Amygdala (tissue), 56 donors: ENCODE measurements at places on chromosomes 13 and 19.

DNA sequence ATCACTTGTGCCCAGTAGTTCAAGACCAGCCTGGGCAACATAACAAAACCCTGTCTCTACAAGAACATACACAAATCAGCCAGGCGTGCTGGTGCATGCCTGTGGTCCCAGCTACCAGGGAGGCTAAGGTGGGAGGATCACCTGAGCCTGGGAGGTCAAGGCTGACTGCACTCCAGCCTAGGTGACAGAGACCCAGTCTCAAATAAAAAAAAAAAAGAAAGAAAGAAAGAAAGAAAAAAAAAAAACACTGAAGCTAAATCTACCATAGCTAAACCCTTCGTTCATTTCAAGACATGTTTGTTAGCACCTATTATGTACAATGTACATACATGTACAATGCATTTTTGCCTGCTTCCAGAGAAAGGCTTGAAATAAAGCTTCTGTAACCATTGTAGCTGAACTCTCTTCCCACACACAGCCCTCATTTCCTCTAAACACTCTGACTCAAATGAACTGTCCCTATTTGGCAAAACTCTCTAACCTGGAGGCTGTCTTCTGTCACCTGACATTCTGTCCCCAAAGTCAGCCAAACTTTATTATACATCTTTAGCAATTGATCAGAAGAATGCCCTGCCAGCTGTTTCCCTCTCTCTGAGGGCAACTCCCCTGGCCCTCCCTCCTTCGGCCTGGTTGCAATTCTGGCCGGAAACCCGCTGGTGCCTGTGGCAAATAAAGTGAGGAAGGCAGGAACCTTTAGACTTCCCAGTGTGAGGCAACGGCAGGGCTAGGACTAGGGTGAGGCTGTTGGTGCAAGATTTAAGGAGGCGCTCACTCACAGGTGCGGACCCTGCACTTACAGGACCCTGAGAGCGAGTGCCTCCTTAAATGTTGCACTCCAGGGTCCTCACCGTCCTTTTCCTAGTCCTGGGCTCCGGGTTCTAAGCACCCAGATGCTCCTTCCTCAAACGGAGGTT lies 1.8 kb downstream of the ETHE1 start:
- no peak for DNase-seq

GRCh38 chr13:43545317-43545874 lies 241.4 kb downstream of the ENOX1 start:
- no peak for DNase-seq

- DNase-seq = no peak
Observed at GRCh38 chr13:28492569-28493367, 2.2 kb downstream of the FLT1 start.

- DNase-seq = no peak
Observed at GRCh38 chr19:40217027-40217810, 965 bp downstream of the TTC9B start.

DNA sequence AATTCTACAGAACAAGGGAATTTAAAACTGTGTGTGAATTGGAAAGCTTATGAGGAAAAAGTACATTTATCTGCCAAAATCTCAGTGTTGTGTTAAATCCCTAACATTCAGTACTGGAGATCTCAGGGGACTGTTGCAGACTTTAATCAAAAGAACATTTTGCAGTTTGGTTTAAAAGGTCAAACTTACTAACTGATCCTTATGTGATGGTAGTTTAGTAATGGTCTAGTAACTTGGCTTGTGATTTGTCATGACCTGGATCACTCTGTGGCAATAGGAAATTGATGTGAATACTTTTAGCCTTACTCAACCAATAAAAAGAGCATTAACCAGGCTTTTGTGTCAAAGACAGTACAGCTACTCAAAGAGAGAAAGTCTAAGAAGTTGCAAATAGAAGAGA lies 862.1 kb upstream of the MIR17HG start:
- DNase-seq = no peak

DNA sequence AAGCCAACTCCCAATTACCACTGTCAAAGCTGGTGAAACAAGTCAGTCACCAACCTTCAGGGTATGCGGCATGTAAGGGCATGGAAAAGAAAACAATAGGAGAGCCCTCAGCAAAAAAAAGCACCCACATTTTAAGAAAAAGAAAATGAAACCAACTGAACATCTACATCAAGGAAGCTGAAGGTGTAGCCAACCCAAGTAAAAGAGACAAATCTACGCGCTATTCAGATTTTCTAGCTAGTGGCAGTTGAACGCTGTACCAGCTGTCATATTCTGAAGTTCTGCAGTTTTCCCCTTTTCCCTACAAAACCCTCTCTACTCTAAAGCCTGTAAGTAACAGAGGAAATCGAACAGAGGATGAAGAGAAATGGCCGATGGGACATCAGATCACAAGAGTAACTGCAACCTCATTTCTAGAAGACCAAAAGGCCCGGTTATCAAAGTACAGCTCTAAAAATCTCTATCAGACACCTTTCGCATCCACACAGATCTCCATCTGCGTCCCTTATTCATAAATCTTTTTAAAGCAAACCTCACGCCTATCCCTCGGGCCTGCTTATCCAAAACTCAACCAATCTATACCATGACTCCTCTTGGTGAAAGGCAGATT lies 1.4 kb downstream of the MYCBP2 start:
- no peak for DNase-seq

- DNase-seq = no peak
Observed at GRCh38 chr13:93984052-93984451, 495.4 kb downstream of the DCT start.

GRCh38 chr19:46080561-46080960 lies 39.8 kb upstream of the IGFL4 start:
- no peak for DNase-seq

DNA sequence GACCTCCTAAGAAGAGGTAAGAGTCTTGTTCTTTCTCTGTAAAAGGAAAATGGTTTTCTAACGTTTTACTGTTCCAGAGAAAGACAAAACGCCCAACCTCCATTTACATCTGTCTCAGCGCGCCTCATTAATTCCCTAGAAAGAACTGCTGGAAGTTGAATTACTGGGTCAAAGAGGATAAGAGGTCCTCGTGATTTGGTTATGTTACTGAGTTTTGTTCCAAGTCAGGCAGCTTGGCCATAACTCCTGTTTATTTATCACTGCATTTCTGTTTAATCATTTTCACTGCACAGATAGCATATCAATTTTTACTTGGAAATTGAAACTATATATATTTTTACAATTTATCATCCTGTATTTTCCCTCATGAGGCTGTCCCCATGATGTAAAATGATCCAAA lies 112.9 kb upstream of the PEG3 start:
- no peak for DNase-seq

DNA sequence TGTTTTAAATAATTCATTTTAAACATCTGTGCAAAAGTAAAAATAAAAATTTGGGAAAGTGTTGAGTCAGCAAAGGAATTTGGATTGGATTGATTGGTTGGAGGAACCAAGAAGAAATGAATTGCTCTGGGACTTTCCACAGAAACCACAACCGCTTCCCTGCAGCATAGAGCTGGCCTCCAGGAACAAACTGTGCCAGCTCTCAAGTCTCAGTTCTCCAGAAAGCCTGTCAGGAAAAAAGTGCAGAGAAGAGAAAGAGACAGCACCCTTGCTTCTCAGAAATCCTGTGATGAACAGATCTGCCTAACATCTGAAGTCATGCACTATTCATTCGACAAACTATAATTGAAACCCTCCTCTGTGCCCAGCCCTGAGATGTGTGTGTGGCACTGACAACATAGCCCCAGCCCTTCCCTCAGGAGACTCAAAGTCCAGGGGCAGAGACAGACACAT lies 14.8 kb downstream of the LYPD3 start:
- DNase-seq = no peak

GRCh38 chr13:66543780-66544179 lies 686.4 kb downstream of the PCDH9 start:
- DNase-seq = no peak

DNA sequence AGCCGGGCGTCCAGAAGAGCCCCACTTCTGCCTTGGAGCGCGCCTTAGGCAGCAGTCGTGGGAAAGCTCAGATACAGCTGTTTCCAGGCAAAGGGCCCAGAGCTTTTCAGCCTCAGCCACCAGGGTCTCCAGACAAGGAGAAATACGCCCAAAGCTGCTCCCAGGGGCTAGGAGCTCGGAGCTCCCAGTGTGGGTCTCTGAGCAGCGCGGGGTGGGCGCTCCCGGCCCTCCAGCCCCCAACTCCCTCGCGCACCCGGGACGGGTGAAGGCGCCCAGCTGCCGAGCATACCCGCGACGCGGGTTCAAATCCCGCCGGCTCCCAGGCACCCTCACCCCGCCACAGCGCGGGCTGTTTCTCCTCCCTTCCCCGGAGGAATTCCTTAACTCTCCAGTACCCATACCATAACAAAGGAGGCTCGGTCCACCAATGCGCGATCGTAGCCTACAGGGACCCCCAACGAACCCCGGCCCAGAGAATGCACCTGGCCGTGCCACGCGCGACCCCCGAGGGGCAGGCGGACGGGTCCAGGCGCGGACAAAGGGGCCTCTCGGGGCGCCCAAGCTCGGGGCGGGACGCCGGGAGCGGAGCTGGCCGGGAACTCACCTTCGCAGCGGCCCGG lies 507 bp downstream of the COL4A1 start:
- DNase-seq = no peak
